Esophagus muscularis mucosa (tissue), 4 donors: ENCODE measurements at places on chromosomes 11 and 22. TPM values are rescaled to one million over a fixed set of nuclear protein-coding genes. Genes with fewer than 3 reads are reported as not detected.

GRCh38 chr11:109371444-109372176 is 50.4 kb upstream of the C11orf87 start:
- no peak overlapping the region for H3K27ac ChIP-seq
- H3K4me1 ChIP-seq: peaks cover 3% of the 10 kb centered on the region
- H3K36me3 ChIP-seq: no peaks in the 10 kb centered on the region
- H3K4me3 ChIP-seq: no peak overlapping the region

GRCh38 chr22:17132112-17132511 is 11.0 kb upstream of the TMEM121B start:
- H3K4me3 ChIP-seq: no peak overlapping the region
- H3K4me1 ChIP-seq: peaks cover 4% of the 10 kb centered on the region
- no peak for DNase-seq
- peaks cover 10% of the 10 kb centered on the region for H3K36me3 ChIP-seq
- H3K27ac ChIP-seq: no peak overlapping the region

BCR gene
- 44.7 TPM for total RNA-seq

GRCh38 chr22:43427296-43428004 is 15.6 kb downstream of the MPPED1 start:
- H3K4me1 ChIP-seq: no peaks in the 10 kb centered on the region
- H3K36me3 ChIP-seq: no peaks in the 10 kb centered on the region
- peaks cover 82% of the 10 kb centered on the region for H3K27me3 ChIP-seq
- no peak overlapping the region for H3K27ac ChIP-seq
- no peak overlapping the region for H3K4me3 ChIP-seq
- no peak for DNase-seq

SERHL2 gene
- 5.1 TPM for total RNA-seq

KCNQ1 gene
- 5.9 TPM for total RNA-seq

LRFN4 gene
- 16.9 TPM for total RNA-seq

CRYAB gene
- total RNA-seq: 365 TPM

DNA sequence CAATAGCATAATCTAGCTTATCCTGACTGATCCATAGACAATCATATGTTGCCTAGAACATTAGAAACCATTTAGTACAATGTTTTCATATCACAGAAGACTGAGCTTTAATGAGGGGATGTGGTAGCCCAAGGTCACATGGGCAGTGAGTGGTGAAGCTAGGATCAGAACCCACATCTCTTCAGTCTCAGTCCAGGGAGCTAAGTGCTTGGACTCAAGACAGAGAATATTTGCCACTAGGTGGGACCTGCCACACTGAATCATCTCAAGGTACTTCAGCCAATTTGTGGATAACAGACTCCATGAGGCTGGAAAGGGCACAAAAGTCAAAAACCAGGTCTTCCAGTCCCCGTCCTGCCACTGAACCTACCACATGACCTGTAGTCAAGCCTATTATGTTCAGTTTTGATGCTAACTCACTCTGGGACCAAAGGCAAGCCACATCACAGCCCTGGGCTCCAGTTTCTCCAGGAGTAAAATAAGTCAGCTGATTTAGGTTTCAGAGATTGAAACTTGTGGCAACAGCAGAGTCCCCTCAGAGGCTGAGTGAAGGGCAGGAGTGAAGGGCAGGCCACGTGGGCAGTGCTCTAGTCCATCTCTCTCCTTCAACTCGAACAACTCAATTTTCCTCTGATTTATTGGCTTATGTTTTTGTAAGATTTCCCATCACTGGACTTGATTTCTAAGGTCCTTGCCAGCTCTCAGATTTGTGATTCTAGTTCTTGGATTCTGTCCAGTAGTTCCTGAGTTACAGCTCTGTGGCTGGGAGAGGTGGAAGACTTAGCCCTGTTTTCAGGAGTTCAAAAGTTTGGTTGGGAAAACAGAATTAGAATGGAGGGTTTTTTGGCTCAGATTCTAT is 84.6 kb upstream of the PHOX2A start:
- H3K36me3 ChIP-seq: peaks cover 19% of the 10 kb centered on the region
- peak overlapping the region; percentile 44 for H3K27ac ChIP-seq
- H3K4me1 ChIP-seq: peaks cover 12% of the 10 kb centered on the region

DNA sequence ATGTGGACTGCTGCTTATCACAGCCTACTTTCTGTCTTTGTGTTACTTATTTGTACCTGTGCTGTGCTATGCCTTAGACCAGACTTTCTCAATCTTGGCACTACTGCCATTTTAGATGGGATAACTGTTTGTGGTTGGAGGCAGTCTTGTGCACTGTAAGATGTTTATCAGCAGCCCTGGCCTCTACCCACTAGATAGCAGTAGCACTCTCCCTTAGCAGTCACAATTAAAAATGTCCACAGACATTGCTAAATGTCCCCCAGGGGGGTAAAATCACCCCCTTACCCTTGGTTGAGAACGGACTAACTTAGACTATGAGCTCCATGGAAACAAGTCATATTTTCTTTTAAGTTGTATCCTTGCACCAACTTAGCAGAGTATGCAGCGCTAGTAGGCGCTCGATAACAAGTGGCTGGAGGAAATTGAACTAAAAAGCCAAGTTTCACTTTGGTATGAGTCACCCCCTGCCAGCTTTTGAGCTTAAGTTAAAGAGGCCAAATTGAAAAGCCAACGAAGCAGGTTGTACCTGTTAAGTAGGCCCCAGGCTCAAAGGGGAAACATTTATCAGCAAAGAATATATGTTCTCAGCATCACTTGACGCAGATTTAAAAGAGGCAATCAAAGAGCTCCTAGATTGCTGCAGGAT is 304.8 kb upstream of the SORL1-AS1 start:
- H3K27me3 ChIP-seq: no peaks in the 10 kb centered on the region
- no peak overlapping the region for H3K27ac ChIP-seq
- no peak overlapping the region for H3K4me3 ChIP-seq
- no peaks in the 10 kb centered on the region for H3K36me3 ChIP-seq

- no peak overlapping the region for H3K27ac ChIP-seq
- no peaks in the 10 kb centered on the region for H3K36me3 ChIP-seq
- no peak overlapping the region for H3K4me3 ChIP-seq
- DNase-seq: no peak
- H3K27me3 ChIP-seq: peaks cover 27% of the 10 kb centered on the region
- H3K4me1 ChIP-seq: no peaks in the 10 kb centered on the region
These were observed 15.3 kb downstream of the PTPN5 start for GRCh38 chr11:18776324-18776723.

USP2 gene
- total RNA-seq: 6.9 TPM

MMP13 gene
- total RNA-seq: not detected
